Articular chondrocyte of knee joint (primary cell): ENCODE measurements at places on chromosomes 3 and 15. TPM values are rescaled to one million over a fixed set of nuclear protein-coding genes. Genes with fewer than 3 reads are reported as not detected.

Gene COPB2
- 218 and 222 TPM in 2 replicates for total RNA-seq

Gene CLDN16
- total RNA-seq = not detected in 2 replicates

Gene LRRC31
- not detected in 2 replicates for total RNA-seq

Gene EFHB
- total RNA-seq = 0.54 and 4.2 TPM in 2 replicates

Gene FANCD2
- 6.7 and 19.5 TPM in 2 replicates for total RNA-seq

Gene ZKSCAN7
- total RNA-seq = 6.1 and 9.0 TPM in 2 replicates

Gene MEIS2
- total RNA-seq = 13.9 and 15.8 TPM in 2 replicates
